Body of pancreas (tissue), 4 donors: ENCODE measurements at places on chromosomes 2 and 18.
A peak's percentile ranks its signal among the peaks of the same experiment; 100 is the strongest.

DNA sequence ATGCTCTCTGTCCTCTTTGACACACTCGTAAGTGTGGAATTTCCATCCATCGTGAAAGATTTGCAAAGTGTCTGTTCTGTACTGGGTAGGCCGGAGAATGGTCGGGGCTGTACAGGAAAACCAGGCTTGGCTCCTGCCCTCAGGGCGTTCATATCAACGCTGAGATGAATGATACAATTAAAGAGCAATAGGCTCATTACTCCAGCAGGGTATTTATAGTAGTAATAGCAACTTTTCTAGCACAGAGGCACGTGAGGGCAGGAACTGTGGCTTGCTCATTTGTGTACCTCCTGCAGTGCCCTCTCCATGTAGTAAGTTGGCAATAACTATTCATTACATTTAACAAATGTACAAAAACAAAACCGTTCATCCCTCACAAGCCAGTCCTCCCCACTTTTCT, 5.3 kb upstream of the NCK2 start:
- no peak for DNase-seq

DNA sequence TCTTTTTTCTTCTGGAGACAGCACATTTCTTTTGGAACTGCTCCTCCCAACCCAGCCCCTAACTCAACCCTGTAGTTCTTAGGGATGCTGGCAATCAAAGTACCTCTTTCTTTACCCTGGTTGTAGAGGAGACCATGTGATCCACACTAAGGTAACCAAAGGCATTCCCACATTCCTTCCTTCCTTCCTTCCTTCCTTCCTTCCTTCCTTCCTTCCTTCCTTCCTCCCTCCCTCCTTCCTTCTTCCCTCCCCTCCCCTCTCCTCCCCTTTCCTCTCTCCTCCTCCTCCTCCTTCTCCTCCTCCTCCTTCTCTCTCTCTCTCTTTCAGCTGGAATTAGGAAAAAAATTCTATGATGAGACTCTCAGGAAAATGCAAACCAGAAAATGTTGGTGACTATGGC, 13.8 kb upstream of the RAPH1 start:
- DNase-seq: no peak

- no peak for DNase-seq
These were observed 112.8 kb upstream of the SLC39A10 start for GRCh38 chr2:195543902-195544894.

- no peak for DNase-seq
These were observed 210.9 kb downstream of the TWIST2 start for GRCh38 chr2:239058766-239059165.

DNA sequence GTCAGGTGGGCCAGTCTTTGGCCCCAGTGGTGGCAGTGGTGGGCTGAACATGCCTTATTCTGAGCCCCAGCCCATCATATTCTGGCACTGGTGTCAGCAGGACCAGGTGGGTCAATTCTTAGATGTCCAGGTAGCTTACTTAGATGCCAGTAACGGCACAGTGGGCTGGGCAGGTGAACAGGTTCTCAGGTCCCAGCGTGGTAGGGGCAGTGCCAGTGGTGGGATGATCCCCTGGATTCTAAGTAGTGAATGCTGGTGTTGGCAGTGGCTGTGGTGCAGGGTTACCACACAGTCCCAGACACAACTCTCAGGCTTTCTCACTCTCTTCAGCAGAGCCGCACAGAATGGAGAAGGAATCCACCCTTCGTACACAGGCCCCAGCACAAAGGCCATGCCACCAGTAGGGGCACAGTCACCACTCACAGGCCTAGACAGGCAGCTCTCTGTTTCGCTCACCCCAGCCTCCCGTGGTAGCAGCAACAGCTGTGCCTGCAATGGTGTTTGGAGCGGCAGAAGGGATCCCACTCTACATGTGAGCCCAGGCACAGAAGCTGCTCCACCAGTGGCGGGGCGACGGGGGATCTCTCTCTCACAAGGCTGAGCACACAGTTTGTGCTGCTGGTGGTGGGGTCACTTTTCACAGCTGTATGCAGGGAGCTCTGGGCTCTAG, 97.3 kb downstream of the ANKRD12 start:
- no peak for DNase-seq

- DNase-seq: no peak
These were observed 47.0 kb downstream of the CXCR4 start for GRCh38 chr2:136070913-136071312.

DNA sequence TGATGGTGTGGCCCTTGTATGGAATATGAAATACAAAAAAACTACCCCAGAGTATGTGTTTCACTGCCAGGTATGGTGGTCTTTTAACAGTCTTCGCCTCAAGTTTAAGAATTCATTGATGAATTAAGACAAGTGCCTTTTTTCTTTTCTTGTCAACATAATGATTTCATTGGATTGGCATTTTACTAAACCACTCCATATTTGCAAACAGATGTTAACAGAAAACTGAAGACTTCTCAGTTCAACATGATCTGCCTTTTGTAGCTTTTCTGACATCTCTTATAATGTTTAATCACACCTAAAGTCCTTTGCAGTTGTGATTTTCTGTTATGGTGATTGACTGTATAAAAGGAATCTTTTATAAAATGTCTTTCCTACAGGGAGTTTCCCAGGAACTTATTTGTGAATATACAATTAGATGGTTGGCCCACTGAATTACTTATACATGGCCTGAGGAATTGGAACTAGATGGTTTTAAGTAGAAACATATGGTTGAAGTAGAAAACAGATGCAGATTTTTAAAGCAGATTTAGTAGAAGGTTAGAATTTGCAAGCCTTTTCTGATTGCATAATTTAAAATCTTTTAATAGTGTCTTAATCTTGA, 39.7 kb downstream of the DYNC1I2 start:
- DNase-seq: no peak

DNA sequence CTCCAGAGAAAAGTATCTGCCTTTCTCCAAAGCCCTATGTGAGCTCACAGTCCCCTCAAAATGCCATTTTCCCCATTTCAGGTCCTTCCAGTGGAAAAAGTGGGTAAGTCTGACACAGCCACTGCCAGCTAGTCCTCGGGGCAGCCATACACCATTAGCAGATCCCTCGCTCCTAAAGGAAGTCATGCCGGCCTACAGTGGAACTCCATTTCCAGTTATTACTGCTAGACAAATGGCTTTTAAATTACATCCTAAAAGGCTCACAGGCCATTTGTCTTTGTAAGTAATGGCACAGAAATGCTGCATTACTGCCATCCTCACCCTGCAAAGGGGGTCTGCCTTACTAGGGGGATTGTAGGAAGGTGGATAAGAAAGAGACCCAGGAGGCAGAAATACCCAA, 259.4 kb upstream of the SIX2 start:
- no peak for DNase-seq

- DNase-seq: no peak
These were observed 265.0 kb upstream of the SLC8A1 start for GRCh38 chr2:40716879-40717278.

- DNase-seq: no peak
These were observed 94.9 kb downstream of the PXDN start for GRCh38 chr2:1649103-1650084.

GRCh38 chr2:25483607-25484266, 142.0 kb upstream of the DNMT3A start:
- no peak for DNase-seq

DNA sequence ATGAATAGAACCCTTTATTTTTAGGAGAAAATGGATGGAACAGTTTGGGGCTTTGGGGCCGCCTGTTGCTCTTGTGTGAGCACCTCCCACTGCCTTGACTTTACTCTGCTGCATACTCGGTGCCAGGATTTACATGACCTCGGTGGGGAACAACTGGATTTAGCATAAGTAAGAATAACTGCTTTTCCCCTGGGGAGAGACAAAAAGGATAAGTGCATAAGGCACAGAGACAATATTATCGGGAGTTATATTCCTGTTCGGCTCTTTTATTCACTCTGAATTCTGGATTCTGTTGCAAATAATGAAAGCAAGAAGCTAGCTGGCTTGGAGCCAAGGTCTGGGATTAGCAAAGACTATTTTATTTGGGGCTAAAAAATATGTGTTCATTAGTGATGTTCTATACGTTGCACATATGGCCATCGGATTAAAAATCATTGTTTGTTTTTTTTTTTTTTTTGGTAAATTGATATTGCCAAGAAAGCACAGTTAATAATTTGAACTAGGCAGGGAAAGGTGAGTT, 69.8 kb downstream of the CYBRD1 start:
- no peak for DNase-seq

DNA sequence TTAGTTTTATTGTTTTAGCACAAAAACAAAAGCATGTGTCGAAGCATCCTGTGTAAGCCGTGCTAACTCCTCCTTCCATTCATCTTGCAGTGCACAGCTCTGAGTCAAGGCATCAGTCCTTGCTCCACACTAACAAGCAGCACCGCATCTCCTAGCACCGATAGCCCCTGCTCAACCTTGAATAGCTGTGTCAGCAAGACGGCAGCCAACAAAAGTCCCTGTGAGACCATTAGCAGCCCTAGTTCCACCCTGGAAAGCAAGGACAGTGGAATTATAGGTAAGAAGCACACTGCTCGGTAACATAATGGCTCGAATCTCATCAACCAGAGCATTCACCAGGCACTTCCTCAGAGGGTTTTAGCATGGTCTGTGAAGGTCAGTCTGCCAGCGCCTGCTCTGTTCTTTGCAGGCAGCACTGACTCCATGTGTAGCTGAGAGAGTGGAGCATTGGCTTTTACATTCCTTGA, 136.2 kb downstream of the WDSUB1 start:
- no peak for DNase-seq

DNA sequence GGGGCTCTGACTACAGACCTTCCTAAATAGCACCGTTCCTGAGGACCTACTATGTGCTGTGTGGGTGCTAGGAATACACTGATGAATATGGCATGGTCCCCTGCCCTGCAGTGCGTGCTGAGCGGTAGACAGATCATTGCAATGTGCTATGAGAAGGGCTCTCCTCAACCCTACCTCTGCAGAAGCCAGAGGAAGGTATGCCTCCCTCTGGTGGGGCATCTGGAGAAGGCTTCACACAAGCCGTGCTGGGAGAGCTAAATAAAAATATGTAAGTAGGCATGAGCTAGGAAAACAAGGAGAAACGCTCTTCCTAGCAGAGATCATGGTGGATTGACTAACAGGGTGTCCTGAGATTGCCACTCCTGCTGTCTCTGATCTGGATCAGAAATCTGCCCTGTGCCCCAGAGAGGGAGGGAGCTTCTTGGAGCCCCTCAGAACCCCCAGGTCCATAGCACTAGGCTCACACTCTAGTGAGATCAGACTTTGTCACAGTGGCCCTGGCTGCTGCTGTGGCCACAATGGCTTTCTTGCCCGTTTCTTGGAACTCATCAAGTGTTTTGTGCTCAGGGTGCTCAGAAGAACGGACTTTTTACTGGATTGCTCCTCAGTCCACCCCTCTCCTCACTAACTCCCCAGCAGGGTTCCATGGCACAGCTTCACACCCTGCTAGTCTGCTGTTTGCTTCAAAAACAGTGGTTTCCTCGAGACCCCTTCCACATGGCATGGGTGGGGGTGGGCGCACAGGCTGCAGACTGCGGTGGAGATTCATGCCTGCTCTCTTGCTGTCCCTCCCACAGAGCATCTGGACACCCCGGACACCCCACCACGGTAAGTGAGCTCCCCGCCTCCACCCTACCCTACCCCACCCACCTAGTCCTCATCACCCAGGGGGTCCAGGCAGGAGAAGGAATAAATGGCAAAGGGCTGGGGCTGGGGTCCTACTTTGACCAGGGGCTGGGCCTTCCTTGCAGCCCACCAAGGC, 14.2 kb downstream of the SIGLEC15 start:
- peak; percentile 45 for DNase-seq

- no peak for DNase-seq
These were observed 58.2 kb downstream of the LONRF2 start for GRCh38 chr2:100264121-100264520.

GRCh38 chr2:27041752-27042151, 9.0 kb downstream of the TMEM214 start:
- no peak for DNase-seq

DNA sequence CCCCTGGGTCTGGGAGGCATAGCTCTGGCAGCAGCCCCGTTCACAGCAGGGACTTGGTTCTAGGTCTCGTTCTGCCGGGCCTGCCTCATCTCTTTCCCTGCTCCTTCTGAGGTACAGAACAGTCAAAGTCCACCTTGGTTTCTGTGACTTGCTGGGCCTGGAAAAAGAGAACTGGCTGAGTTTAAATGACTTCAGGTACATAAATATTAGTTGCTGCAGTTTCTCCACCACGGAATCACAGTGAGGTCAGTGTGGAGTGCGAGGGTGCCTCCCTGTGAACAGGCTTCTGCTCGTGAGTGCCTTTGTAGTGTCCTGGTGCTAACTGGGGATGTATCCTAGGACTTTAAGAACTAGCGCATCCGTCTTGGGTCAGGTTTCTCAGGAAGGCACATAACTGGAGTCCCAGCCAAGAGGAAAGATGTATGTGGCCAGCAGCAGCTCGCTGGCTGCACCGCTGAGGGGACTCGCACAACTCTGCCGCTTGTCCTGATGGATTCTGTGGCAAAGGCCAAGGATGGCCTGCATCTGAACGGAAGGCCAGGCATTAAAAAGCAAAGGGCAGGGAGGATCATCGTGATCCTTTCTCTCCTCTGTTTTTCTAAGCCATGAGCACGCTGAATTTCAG, 188.6 kb downstream of the SH3RF3 start:
- DNase-seq: no peak

DNA sequence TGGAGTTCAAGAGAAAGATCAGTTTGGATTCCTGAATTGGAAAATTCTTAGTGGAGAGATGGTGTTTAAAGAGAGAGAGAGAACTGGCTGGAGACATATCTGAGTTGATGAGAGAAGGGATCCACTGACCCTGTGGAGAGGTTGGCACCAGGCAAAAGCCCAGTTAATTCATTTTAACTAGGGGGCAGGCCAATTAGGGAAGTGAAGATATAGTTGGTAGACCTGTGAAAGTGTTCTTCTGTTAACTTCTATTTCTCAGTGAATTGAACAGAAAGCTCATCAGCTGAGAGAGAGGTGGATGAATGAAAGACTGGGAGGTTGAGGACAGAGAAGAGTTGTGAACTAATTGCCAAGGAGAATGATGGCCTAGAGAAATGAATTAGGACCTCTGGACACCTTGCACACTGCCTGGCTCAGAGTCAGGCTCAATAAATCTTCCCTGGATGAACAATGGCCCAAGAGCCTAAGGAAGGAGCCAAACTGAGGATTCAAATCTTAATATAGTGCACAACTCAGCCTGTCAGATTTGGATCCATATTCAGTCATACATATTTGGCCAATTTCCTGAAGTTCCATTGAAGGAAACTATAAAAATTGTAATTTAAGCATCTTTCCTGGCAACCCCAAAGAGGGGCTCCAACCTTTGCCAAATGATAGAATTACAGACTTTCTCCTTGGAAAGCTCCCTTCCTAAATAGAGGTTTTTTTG, 82.2 kb upstream of the RMDN2 start:
- no peak for DNase-seq
